T-helper 2 cell treated with Interferon-gamma antibody and Interleukin-4, amounts not matched to agents 5 μg/mL and 100 μg/mL, for 36 hours (primary cell): ENCODE measurements at places on chromosomes 2 and 18.

DNA sequence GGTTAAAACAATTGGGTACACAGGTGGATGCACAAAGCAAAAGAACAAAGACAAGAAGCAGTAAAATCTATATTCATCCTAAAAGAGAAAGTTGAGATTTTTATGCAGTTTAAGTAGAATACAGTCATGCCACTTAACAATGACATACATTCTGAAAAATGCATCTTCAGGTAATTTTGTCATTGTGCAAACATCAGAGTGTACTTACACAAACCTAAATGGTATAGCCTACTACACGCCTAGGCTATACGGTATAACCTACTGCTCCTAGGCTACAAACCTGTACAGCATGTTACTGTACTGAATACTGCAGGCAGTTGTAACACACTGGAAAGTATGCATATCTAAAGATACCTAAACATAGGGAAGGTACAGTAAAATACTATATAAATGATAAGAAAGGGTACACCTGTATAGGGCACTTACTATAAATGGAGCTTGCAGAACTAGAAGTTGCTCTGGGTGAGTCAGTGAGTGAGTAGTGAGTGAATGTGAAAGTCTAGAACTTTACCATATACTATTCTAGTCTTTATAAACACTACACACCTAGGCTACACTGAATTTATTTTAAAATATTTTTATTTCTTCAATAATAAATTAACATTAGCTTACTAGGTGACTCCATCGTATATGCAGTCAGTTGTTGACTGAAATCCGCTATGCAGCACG is 132.9 kb downstream of the BARD1 start:
- no peak overlapping the region for H3K27ac ChIP-seq
- no peaks in the 10 kb centered on the region for H3K36me3 ChIP-seq
- no peaks in the 10 kb centered on the region for H3K27me3 ChIP-seq
- H3K4me1 ChIP-seq, result peaks cover 10% of the 10 kb centered on the region

- H3K4me1 ChIP-seq, result no peaks in the 10 kb centered on the region
- H3K4me3 ChIP-seq, result no peak overlapping the region
- no peak for DNase-seq
- peaks cover 18% of the 10 kb centered on the region for H3K27me3 ChIP-seq
Observed at GRCh38 chr2:149059822-149060221, 21.3 kb downstream of the LYPD6B start.

- no peak overlapping the region for H3K4me3 ChIP-seq
- H3K4me1 ChIP-seq, result no peaks in the 10 kb centered on the region
- DNase-seq, result no peak
Observed at GRCh38 chr2:54226260-54226659, 29.8 kb downstream of the TSPYL6 start.

DNA sequence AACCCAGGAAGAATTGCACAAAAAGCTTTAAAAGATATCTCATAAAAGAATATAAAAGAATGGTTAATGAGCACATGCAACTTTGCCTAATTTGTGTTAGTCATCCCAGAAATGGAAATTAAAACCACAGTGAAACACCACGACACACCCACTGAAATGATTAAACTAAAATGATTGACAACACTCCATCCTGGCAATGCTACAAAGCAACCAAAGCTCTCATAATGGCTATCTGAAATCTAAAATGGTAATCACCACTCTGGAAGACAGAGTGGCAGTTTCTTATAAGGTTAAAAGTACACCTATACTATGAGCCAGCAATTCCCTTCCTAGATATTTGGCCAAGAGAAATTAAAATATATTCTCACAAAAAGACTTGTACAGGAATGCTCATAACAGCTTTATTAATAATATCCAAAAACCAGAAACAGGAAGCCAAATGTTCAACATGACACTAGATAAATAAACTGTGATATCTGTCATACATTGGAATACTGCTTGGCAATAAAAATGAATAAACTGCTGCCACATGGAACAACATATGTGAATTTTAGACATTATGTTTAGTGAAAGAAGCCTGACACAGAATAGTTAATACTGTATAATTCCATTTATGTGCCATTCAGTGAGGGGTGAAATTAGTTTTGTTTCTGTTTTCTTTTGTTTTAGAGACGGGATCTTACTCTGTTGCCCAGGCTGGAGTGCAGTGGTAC is 105.3 kb upstream of the BCL2L11 start:
- peaks cover 12% of the 10 kb centered on the region for H3K27me3 ChIP-seq
- H3K4me1 ChIP-seq, result peaks cover 2% of the 10 kb centered on the region
- no peak for DNase-seq
- no peak overlapping the region for H3K27ac ChIP-seq

DNA sequence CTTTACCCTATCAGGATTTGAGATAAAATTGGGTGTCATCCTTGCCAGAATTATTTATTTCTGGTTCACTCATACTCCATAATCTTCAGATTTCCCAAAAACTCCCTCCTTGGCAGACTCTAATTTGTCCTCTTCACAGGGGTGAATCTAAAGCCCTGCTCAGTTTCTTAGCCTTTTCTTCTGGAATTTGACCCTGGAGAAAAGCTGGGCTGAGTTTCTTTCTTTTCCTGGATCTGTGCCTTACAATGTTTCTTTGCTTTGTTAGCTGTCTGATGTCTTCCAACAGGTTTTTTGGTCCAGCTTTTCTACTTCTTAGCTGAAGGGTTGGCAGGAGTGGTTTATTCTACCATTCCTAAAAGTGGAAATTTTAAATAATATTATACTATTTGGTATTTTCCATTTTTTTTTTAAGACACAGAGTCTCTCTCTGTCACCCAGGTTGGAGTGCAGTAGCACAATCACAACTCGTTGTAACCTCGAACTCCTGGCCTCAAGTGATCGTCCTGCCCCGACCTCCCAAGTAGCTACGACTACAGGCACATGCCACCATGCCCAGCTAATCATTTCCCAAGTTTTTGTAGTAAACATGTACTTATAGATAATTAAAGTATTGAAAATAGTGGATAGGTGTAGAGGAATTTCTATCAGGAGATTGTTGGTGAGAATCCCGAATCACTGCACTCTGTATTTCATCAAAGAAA is 138.4 kb upstream of the TWIST2 start:
- H3K36me3 ChIP-seq, result no peaks in the 10 kb centered on the region
- no peak overlapping the region for H3K4me3 ChIP-seq
- H3K27me3 ChIP-seq, result peaks cover 5% of the 10 kb centered on the region
- no peaks in the 10 kb centered on the region for H3K4me1 ChIP-seq
- H3K27ac ChIP-seq, result no peak overlapping the region
- no peak for DNase-seq

- no peaks in the 10 kb centered on the region for H3K27me3 ChIP-seq
- no peaks in the 10 kb centered on the region for H3K4me1 ChIP-seq
- no peaks in the 10 kb centered on the region for H3K36me3 ChIP-seq
- DNase-seq, result no peak
- no peak overlapping the region for H3K4me3 ChIP-seq
Observed at GRCh38 chr2:60079562-60079961, 473.9 kb downstream of the BCL11A start.

DNA sequence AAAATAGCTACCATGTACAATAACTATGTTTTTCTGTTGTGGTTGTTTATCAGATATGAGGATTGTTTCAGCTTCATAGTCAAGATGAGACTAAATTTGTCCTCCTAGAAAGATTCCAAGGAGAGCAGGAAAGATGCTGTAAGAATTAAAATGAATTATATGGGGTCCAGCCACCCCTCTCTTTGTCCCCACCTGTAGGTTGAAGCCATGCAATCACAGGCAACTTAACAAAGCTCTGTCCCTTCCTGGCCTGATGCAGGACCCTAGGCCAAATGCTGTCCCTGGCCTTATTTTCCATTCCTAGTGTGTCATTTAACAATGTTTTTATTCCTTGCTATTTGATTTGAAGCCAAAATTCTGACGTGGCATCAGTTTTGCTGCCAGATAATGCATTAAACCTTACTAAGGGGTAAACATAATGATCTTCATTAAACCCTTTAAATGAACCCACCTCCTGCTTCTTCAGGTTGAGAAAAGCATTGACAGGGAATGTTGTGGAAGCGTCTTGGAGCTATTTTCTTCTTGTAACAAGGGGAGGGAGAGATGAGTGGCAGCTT is 240.9 kb upstream of the ZNF521 start:
- no peaks in the 10 kb centered on the region for H3K4me1 ChIP-seq
- H3K4me3 ChIP-seq, result no peak overlapping the region
- no peaks in the 10 kb centered on the region for H3K27me3 ChIP-seq
- H3K36me3 ChIP-seq, result no peaks in the 10 kb centered on the region
- no peak overlapping the region for H3K27ac ChIP-seq

DNA sequence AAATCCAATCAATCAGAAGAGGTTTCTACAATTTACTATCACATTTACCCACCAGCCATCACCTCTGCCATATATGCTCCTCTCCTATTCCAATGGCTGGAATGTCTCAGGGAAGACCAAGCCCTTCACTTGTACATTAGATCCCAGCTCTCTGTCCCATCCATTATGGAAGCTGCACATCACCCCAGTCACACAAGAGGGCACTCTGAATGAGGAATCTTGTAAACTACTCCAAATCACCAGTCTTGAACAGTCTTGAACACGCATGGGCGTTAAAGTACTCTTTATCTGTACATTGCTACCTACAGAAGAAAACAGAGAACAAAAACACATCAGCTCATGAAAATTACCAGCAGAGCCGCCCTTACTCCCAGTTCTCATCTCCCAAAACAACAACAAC is 38.7 kb downstream of the ZC3H8 start:
- H3K36me3 ChIP-seq, result peaks cover 33% of the 10 kb centered on the region
- no peak overlapping the region for H3K27ac ChIP-seq
- no peak for DNase-seq

DNA sequence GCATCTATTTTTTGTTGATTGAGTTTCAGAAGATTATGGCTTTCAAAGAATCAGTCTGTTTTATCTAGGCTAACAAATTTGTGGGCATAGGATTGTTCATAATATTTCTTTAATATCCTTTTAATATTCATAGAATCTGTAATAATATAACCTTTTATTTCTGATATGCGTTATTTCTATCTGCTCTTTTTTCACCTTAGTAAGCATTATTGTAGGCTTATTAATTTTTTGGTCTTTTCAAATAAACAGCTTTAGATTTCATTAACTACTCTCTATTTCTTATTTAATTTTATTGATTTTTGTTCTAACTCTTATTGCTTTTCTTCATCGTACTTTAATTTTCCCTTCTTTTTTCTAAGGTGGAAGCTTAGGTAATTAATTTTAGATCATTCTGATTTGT is 1614.4 kb upstream of the DDX18 start:
- no peaks in the 10 kb centered on the region for H3K36me3 ChIP-seq
- DNase-seq, result no peak
- no peak overlapping the region for H3K4me3 ChIP-seq
- H3K27me3 ChIP-seq, result no peaks in the 10 kb centered on the region

DNA sequence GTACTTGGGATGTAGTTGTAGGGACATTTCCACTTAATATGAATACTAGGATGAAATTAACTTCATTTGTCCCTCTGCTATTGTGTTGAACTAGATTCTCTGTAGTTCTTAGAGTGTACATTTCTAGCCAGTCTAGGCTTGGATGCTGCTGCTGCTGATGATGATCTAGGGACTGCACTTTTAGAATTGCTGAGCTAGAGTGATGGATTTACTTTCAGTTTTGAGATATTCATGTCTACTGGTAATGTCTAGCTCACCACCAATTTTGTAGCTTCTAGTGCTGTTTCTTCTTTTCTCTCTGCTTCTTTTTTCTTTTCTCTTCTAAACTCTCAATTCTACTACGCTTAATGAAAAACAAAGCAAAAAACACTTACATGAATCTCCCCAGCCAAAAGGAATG is 49.4 kb downstream of the MRPS9 start:
- H3K4me3 ChIP-seq, result no peak overlapping the region
- no peak overlapping the region for H3K27ac ChIP-seq
- no peak for DNase-seq
- H3K27me3 ChIP-seq, result no peaks in the 10 kb centered on the region
- H3K4me1 ChIP-seq, result peaks cover 12% of the 10 kb centered on the region

- no peak overlapping the region for H3K27ac ChIP-seq
- no peak overlapping the region for H3K4me3 ChIP-seq
- no peaks in the 10 kb centered on the region for H3K36me3 ChIP-seq
- H3K4me1 ChIP-seq, result peaks cover 8% of the 10 kb centered on the region
Observed at GRCh38 chr18:76986406-76986805, 146.2 kb downstream of the MBP start.

- no peak for DNase-seq
- no peaks in the 10 kb centered on the region for H3K4me1 ChIP-seq
- H3K4me3 ChIP-seq, result no peak overlapping the region
- H3K36me3 ChIP-seq, result no peaks in the 10 kb centered on the region
- H3K27ac ChIP-seq, result no peak overlapping the region
Observed at GRCh38 chr2:106705877-106706276, 180.1 kb downstream of the ST6GAL2 start.

- H3K27ac ChIP-seq, result no peak overlapping the region
- H3K27me3 ChIP-seq, result no peaks in the 10 kb centered on the region
- H3K4me3 ChIP-seq, result no peak overlapping the region
Observed at GRCh38 chr2:214899751-214900150, 90.3 kb upstream of the BARD1 start.

GRCh38 chr2:10286216-10287037 is 16.3 kb upstream of the HPCAL1 start:
- DNase-seq, result no peak
- peaks cover 3% of the 10 kb centered on the region for H3K27me3 ChIP-seq
- H3K4me3 ChIP-seq, result no peak overlapping the region
- H3K27ac ChIP-seq, result no peak overlapping the region

- DNase-seq, result no peak
- H3K27me3 ChIP-seq, result no peaks in the 10 kb centered on the region
- no peaks in the 10 kb centered on the region for H3K4me1 ChIP-seq
- no peaks in the 10 kb centered on the region for H3K36me3 ChIP-seq
- no peak overlapping the region for H3K27ac ChIP-seq
- H3K4me3 ChIP-seq, result no peak overlapping the region
Observed at GRCh38 chr2:209642146-209642820, 129.3 kb upstream of the UNC80 start.

GRCh38 chr2:11679486-11680181 is 9.6 kb upstream of the NTSR2 start:
- no peak for DNase-seq
- H3K36me3 ChIP-seq, result no peaks in the 10 kb centered on the region
- H3K4me1 ChIP-seq, result peaks cover 5% of the 10 kb centered on the region
- H3K4me3 ChIP-seq, result no peak overlapping the region
- H3K27ac ChIP-seq, result no peak overlapping the region

DNA sequence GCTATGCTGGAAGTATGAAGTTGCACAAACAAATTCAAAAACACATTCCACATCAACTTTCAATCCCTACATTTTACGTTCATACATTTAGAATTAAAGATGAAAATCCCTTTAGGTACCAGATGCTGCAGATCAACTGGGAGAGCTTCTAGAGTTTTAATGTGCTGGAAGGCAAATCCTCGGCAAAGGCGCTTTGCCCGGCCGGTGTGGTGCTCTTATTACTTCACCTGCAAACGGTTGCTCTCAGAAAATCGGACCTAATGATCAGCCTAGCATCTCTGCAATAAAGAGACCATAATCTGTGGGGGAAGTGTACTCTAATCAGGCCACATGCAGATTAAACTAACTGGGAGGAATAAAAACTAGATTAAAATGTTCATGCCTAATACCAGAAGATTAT is 513.8 kb downstream of the ZEB2 start:
- H3K27me3 ChIP-seq, result no peaks in the 10 kb centered on the region
- peaks cover 1% of the 10 kb centered on the region for H3K36me3 ChIP-seq
- no peak overlapping the region for H3K4me3 ChIP-seq
- no peak for DNase-seq
- H3K27ac ChIP-seq, result no peak overlapping the region
- H3K4me1 ChIP-seq, result no peaks in the 10 kb centered on the region
